Amniotic stem cell (primary cell): ENCODE measurements at places on chromosomes 5 and 9.

- no peak for DNase-seq
Measured at GRCh38 chr9:82147798-82148425, 159.3 kb downstream of the SPATA31D1 start.

DNA sequence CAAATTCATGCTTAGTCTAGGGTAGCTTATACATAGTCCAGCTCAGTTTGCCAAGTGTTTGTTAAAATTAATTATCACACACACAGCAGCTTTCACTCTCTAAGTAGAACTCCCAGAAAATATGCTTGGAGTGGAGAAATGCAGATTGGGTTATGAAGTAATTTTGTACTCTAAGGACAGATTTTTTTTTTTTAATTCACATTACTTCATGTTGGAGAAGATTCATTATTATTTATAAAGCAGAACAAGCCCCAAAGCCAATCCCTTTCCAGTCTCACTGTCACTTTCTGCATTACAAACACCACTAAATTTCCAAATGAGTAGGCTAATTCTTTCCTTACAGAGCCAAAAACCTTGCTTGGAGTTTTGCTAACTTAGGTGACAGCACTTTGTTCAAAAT, 11.7 kb upstream of the C9orf72 start:
- DNase-seq, result no peak

DNA sequence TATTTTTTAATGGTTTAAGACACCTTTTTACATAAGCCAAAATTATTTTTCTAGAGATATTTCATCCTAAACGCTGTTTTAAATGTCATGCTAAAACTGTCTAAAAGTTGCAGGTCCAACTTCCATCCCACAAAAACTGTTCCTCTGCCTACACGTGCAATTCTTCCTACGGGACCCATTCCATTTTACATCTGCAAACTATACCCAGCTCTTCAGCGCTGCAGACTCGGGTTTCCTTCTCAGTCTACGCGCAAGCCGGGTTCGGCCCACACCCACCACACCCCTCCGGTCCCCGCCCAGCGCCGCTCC, 8.7 kb downstream of the RANBP6 start:
- peak; percentile 57 for DNase-seq

DNA sequence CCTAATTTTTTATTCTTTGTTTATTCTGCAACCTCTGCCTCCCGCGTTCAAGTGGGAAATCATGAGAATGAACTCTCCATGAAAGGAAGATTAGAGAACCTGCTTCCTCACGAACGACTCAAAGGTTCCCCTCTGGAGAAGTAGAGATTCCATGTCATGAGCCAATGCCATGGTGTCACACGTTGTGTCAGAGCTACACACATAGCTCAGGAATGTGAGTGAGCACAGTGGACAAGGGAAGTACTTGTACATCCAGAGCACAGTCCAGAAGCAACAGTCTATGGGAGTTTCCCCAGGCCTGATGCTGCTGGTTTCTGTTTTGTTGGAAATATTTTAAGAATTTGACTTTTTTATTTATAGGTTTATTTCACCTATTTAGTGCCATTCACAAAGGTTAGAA, 26.8 kb upstream of the PPP2CA start:
- peak; percentile 57 for DNase-seq

- DNase-seq, result no peak
Measured at GRCh38 chr5:173792781-173793547, 95.2 kb upstream of the CPEB4 start.

DNA sequence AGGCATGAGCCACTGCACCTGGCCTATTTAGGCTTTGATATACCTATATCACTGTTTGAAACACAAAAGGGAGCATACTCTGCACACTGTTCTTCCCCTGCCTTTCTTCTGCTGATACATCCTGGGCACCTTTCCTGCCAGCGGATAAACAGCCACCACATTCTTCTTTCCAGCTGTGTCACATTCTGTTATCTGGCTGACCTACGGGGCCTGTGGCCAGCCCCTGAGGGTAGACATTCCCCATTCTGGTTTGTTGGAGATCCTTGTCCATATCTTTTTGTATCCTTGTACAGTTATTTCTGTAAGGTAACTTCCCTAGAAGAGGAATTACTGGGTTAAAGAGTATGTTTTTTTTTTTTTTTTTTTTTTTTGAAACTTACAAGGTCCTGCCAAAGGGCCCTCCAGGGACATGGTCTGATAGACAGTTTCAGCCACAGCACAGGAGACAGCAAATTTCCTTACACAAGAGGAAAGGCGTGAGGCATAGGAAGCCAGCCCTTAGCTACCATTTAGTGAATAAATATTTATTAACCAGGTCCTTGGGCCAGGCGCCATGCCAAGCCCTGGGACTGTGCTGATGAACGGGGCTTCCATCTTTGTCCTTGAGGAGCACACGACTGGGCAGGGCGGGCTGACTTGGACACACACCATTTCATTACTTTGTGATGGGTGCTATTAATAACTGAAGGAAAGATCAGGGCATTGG, 57.8 kb downstream of the ERGIC1 start:
- DNase-seq, result no peak

DNA sequence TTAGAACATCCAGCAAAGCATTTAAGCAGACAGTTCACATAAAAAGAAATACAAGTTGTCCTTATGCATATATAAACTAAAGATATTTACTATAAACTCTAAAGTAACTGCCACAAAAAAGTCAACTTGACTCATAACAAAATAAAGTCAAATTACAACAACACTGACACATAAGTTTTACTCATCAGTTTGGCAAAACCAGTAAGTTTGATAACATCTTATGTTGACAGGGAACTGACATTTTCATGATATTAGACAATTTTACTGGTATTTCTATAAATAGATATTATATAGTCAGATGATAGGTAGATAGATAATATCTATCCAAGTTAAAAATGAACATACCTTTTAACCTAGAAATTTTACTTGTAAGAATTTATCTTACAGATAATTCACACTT, 9.9 kb upstream of the TSLP start:
- no peak for DNase-seq

DNA sequence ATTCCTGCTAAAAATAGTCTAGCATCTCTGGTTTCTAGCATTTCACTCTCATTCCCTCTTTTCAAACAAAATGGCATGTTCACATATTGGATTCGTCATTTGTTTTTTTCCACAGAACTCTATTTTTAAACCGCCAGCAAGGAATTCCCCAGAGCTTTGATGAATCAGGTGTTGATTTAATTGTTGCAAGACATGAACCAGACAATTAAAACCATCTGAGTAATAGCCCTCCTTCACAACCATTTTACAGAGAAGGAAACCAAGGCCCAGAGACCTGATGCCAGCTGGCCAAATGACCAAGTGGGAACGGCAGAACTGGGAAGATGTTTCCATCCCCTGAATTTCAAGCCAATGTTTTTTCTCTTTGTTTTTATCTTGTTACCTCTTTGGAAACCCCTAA, 167.0 kb downstream of the CAAP1 start:
- no peak for DNase-seq

GRCh38 chr9:37210737-37211523, 90.6 kb downstream of the ZCCHC7 start:
- DNase-seq, result no peak

- DNase-seq, result no peak
Measured at GRCh38 chr9:111799915-111800526, 5.3 kb upstream of the SHOC1 start.

GRCh38 chr9:102461156-102461819, 533.8 kb upstream of the CYLC2 start:
- DNase-seq, result no peak

DNA sequence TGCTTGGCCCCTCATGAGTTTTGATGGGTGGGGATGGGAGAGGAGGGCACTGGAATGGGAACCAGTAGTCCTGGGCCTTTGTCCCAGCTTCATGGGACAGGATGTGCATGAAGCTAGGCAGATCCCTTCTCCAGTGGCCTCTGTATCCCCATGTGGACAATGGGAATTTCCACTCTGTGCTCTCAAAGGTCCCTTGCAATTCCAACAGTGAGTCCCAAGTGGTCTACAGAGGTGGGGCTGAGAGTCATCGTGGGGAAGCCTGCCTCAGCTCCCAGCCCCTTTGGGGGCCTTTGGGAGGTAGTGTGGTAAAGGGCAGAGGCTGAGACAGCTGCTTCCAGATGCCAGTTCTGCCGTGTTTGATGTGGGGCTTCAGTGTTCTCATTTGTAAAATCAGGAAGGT, 1.9 kb upstream of the PHYHD1 start:
- DNase-seq, result no peak

DNA sequence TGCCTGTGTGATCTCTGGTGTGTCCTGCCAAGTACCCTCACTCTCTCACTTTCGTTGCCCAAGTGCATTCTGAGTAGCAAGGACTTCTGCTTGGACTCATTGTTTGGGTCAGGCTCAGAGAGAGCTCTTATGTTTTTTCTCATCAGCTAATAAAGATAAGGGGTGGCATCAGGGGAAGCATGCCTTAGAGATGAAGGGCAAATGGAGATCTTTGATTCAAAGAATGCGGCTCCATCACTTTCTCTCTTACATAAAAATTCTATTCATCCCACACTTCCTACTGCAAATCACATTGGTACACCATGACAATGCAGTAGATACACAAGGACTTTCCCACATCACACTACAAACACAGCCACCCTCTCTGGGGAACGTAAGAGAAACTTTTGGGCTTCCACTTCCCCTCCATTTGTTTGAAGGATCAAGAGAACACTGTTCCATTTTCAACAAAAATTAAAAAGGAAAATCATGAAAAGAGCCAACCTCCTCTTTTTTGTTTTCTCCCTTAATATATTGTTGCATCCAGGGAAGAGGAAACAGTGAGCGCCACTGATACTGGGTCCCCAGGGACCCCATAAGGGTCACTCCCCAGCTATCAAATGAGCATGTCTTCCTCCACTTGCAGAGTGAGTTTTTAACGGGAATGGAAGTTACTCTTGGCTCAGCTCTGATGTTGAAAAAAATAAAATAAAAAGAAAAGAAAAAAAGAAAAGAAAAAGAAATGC, 73.0 kb downstream of the ZNF366 start:
- no peak for DNase-seq

DNA sequence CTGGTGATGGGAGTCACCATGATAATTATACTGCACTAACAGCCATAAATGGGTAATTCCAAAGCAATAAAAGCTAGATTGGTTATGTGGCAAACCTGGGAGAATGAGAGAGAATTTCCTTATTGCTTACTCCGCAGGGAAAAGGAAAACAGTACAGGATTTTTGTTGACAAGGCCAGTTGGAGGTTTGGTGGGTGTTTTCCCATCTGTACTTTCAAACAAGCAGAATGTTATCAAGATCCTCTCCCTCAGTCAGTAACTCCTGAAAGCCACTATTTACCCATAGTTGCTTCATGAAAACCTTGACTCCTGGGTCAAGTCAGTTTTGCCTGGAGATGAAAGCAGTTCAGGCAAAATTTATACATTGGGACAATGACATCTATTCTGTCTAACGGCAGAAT, 26.4 kb downstream of the IL9 start:
- no peak for DNase-seq

- DNase-seq, result no peak
Measured at GRCh38 chr9:3865141-3865772, 339.5 kb upstream of the RFX3 start.

DNA sequence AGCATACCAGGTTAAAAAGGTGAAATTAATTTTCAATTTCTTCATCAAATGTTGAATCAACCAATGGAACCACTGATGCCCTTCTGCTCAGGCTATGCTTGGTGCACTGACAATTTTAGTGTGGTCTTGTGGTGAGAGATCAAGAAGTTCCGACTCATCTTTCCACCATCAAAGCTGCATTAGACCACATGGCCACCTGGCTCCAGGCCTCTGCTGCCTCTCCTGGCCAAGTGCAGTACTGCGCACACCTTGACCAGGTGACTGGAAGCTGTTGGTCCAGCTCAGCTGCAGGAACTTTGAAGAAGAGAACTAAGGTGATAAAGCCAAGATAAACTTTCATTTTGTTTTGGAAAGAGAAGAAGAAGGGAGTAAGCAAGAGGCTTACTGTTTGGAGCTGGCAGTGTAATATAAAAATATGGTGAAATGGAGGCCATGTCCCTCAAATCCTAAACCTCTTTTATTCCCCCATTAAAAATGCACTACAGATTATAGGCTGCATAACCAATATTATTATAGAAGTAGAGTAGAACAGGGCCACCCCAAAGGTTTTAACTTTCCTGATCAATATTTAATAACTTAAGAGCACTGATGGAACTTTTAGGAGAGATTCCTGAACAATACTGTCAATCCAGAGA, 315.5 kb upstream of the C9orf72 start:
- DNase-seq, result no peak

DNA sequence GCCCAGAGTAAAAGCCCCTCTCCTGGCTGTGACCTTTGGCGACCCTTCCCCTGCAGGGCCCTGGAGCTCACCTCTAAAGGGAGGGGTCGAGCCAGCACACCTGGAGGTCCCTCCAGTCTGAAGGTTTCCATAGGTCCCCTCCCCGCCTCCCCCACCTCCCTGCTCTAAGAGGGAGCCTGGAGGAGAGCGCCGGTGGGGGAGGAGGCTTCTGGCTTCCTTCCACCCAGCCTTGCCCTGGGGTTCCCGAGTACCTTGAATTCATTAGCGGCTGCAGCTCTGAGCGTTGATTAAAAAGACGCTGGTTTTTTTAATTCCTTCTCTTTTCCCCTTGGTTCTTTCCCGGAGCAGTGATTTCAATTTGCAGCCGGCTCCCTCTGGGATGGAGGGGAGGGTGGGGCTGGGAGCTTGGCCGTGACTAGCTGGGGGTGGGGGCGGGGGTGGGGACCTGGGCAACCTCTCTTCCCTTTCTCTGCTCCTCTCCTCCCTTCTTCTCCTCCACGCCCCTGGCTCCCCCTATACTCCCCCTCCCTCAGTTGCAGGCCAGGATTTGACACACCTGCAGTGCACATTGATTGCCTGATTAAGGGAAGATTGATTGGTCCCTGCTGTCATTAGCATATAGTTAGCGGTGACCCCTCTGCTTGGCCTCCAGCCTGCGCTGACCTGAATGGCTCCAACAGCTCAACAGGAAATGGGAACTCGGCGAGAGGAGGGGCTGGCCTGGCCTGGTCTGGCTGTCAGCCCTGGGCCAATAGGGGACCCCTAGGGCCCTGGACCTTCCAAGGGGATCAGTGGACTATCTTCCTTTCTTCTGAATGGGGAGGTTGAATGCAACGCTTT, 67.5 kb upstream of the RAPGEF1 start:
- no peak for DNase-seq

GRCh38 chr5:76765249-76765648, 49.3 kb downstream of the F2R start:
- no peak for DNase-seq

DNA sequence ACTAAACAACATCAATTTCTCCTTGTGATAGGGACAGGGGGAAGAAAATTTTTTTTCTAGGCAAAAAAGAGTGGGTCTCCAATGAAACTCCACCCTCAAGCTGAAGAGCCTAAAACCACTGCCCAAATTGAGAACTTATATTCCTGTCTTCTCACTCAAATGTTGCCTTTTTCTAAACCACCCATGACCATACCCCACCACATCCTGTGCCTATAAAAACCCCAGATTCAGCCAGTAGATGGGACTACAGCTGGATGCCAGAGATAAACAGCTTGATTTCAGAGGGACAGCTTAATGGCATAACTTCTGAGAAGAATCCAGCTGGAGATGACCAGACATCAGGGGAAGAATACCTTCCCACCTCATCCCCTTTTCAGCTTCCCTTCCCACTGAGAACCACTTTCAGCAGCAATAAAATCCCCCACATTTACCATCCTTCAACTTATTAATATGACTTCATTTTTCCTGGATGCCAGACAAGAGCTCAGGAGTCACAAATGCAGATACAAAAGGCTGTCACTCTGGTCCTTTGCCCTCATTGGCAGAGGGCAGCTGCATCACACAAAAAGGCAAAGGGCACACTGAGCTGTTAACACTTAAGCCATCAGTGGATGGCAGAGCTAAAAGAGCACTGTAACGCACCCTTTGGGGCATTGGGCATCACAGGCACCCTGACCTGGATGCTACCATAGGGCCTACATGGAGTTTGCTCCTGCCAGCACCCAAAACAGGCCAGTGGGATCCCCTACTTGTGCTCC, 972.5 kb upstream of the CTNND2 start:
- DNase-seq, result no peak
